ENCODE measurements at places on chromosomes 7 and 10. TPM values are rescaled to one million over a fixed set of nuclear protein-coding genes. Genes with fewer than 3 reads are reported as not detected.

Gene GPR85
- total RNA-seq, result not detected

Gene CPED1
- 0.17 TPM for total RNA-seq

Gene RAB11FIP2
- 35.2 TPM for total RNA-seq

Gene CYP17A1
- total RNA-seq, result not detected

Gene ACBD7
- total RNA-seq, result 0.39 TPM

Gene TLX1
- not detected for total RNA-seq

Gene C10orf105
- 0.52 TPM for total RNA-seq

Gene MYOZ1
- total RNA-seq, result not detected

Gene CLDN12
- total RNA-seq, result 2.9 TPM

Gene LIPJ
- total RNA-seq, result not detected

Gene CACNB2
- total RNA-seq, result 0.39 TPM

Gene WEE2
- total RNA-seq, result not detected

Gene OPN1SW
- total RNA-seq, result not detected

Gene GTF2IRD2
- 10.4 TPM for total RNA-seq

Gene NUTM2D
- total RNA-seq, result 3.6 TPM

Gene NCF1
- total RNA-seq, result 3.1 TPM

GRCh38 chr7:35680403-35681013 is 14.4 kb downstream of the HERPUD2 start:
- DNase-seq, result no peak

- DNase-seq, result peak; percentile 75
These were observed 9.2 kb upstream of the PWWP2B start for GRCh38 chr10:132387764-132388210.

DNA sequence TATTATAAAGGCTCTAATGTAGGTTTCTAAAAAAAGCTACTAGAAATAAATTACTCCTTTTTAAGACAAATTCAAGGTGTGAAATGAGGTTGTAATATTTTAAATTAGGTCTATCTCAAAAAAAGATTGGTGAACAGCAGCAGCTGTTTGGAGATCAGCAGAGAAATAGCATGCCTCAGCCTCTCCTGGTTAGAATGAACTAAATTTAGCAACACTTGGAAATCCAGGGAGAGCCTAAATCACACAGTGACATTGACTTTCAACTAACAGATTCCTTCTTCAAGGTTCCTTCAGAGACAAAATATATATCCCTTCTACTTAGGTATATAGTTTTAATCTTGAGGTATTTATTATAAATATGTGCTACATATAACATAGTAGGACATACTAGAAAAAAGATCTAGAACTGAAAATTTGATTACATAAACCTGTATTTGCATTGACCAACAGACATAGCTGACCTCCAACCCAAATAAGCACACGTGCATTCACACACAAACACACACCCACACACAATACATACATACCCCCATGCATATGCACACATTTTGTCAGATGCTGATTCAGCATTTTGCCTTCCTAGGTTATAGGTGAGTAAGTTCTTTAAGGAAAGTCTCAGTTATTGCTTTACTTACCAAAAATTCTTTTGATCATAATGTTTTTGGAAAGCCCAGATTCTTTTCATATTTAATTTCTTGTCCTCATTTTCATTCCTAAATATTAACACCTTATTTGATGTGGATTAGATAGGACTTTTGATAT is 47.3 kb downstream of the DGKB start:
- DNase-seq, result no peak

DNA sequence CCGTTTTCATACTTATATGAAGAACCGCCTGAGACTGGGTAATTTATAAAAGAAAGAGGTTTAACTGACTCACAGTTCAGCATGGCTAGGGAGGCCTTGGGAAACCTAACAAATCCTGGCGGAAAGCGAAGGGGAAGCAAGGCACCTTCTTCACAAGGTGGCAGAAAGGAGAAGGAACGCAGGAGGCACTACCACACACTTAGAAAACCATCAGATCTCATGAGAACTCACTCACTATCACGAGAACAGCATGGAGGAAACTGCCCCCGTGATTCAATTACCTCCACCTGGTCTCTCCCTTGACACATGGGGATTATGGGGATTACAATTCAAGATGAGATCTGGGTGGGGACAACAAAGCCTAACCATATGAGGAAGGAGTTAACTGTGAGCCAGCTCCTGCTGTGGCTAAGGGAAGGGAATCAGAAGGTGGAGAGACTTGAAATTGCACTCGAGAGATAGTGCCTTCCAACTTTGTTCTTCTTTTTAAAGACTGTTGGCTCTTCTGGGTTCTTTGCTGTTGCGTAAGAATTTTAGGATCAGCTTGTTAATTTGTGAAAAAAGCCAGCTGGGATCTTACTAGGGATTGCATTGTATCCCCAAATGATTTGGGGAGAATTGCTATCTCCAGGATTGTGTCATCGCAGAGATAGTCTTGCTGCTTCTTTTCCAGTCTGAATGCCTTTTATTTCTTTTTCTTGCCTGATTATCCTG is 21.0 kb downstream of the OPTN start:
- no peak for DNase-seq

DNA sequence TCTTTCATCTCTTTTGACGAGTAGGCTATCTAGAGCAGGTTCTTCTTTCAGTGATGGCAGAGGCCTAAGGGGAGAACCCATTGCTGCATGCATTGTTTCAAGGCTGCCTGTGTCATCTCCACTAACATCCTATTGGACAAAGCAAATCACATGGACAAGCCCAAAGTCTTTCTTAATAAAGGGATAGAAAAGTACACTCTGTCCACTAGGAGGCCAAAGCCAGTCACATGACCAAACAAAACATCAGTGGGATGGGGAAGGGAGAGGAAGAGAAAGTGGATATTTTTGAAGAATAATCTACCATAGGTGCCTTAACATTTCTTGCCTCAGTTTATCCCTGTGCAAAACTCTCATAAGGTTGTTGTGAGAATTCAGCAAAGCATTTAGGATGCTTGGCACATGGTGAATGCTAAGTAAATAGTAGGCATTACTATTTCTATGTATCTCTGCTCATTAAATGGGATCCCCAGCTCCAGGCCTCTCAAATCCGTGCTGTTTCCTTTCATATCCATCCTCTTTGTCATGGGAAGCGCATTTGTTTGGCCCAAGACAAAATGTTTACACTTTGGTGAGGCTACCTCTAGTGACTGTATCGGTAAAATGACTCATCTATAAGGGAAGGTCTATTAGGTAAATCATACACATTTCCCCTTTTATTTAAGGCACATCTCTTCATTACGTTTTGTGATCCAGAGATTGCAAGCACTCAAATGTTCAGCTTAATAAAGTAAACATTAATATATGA is 16.7 kb upstream of the CADPS2 start:
- no peak for DNase-seq

- no peak for DNase-seq
These were observed 3.0 kb downstream of the PGAM2 start for GRCh38 chr7:44062180-44062902.

DNA sequence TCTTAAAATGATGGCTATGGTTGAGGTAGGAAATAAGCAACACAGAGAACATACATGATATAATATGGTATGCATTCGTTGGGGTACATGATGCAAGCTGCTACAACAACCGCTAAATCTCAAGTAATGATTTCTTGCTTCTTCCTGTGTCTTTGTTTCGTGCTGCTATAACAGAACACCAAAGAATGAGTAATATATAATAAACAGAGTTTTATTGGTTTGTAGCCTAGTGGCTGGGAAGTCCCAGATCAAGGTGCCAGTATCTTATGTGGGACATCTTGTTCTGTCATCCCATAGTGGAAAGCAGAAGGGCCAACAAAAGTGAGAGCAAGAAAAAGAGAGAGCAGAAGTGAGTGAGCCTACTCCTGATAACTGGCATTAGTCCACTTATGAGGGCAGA is 689.7 kb downstream of the SUGCT start:
- no peak for DNase-seq

DNA sequence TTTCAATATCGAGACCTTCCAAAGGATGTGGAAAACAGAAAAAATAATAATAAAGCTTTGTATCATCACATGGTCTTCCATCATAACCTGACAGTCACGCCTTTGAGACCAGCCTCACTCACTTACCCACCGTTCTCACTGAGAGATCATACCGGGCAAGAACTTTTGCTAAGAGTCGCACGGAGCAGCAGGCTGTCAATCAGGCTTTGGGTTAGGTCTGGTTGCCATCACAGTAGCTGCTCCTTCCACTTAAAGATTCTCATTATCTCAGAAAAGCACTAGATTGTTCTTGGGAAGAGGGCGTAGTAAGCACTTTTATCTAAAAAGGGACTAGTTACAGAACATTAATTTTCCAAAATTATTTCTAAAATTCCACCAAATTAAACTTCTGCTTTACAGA is 2.0 kb downstream of the RELN start:
- no peak for DNase-seq

DNA sequence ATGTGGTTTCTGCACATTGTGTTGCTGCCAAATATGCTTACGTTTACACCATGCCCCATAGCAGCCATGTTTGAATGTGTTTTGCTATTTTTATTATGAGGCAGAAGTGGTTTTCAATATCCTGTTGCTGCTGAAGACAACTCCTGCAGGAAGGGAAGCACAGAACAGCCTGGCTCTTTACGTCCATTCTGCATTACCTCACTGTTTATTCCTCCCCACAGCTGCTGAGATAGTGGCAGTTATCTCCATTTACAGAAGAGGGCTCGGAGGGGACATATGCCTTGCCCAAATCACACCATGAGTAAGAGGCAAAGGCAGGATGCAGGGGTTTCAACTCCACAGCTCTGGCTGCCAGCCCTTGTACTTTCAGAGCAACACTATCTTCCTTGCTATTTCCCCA is 35.3 kb downstream of the PLPP4 start:
- DNase-seq, result no peak

DNA sequence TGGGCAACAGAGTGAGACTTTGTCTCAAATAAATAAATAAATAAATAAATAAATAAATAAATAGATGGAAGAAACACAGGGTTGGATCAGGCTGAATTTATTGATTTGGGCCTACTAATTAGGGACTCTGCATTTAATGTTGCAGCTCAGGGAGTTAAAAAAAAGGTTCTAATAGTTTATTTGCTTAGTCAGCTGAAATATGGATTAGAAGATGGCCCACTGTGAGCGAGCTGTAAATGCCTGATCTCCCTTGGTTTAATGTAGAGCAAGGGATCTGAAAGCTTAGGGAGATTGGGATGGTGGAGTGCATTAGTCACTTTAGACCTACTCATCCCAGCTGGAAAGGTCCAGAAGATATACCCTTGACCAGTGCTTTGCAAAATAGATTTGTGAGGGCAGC is 25.1 kb upstream of the PDIA4 start:
- DNase-seq, result no peak

- peak; percentile 56 for DNase-seq
These were observed 16.9 kb downstream of the PCGF6 start for GRCh38 chr10:103333934-103334520.

- no peak for DNase-seq
These were observed 388 bp downstream of the CNOT4 start for GRCh38 chr7:135509589-135509838.
